ENCODE measurements at places on chromosomes 7 and 10.
A peak's percentile ranks its signal among the peaks of the same experiment; 100 is the strongest.

GRCh38 chr7:149817301-149817771, 20.8 kb upstream of the ZNF862 start:
- DNase-seq, result no peak

DNA sequence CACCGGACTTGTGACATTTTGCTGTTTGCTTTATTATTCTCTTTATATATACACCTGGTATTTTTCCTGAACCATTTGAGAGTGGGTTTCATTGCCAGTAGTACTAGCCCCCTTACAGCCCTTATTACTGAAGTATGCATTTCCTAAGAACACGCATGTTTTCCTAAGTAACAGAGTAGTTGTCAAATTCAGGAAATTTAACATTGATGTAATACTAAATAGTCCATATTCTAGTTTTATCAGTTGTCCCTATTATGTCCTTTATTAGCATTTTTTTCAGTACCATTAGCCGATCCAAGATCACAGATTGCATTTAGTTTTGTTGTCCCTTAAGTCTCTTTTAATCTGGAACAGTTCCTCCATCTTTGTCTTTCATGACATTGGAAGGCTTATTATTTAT, 8.0 kb downstream of the KMT2E start:
- DNase-seq, result no peak

DNA sequence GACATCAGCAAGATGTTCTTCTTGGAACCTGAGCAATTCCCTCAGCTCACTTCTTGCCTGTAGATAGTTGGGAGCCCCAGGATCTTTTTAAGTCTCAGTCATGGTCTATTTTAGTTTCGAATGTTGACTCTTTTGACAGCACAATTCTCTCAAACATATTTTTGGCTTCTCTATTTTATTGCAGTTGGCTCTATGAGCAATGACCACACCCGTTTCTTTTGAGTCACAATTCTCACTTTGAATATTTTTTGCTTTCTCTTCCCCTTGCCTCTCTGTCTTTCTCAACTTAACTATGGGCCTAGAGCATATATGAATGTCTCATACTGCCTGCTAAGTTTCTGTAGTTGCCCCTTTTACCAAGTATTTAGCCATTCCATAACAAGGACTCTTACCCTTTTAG, 222.8 kb downstream of the PTN start:
- peak; percentile 8 for DNase-seq

DNA sequence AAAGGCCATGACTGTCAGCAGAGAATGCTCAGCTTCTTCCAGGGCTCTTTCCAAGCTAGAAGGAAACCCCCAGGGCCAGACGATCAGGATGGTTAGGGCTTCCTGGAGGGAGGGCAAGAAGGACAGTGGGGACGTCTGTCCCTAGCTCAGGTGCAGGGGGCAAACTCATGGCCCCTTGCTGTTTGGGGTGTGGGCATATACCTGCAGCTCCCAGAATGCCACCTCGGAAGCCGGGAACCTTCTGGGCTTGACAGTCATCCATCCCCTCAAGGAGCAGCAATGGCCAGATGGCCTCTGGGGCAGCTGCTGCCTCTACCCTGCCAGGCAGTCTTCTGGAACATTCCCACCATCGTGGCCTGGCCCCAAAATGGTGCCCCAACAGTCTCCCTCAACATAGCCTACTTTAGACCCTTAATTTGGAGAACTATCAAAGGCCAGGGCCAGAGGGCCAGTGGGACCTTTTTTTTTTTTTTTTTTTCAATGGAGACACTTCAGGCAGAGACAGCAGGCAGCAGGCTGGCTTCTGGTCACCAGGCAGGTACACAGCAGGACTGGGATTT, 40.2 kb upstream of the ZMIZ1 start:
- DNase-seq, result no peak

DNA sequence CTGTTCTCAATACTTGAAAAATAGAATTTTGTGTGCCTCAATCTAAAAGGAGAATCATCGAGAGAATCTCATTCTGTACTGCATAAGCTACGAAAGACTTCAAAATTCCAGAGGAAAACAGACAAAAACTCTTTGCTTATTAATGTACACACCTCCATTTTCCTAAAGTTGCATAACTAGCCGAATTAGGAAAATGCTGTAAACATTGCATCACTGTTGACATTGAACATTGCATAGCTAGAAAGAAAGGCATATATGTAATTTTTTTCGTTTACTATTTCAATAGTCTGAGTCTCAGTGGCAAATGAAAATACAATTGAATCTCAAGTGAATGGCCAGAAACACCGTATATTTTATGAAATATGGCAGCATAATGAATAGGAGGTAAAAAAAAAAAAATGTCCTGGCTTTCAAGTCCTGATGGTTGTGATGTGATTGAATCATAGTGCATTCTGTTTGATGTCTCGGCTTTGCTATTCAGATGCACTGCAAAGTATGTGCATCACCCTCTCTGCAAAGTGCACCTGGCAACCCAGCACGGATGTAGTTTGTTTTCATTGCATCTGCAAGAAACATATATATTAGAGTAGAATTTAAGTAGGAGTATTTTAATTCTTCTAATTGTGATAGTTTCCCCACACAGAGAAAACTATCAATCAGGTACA, 196.7 kb downstream of the VTI1A start:
- DNase-seq, result no peak

DNA sequence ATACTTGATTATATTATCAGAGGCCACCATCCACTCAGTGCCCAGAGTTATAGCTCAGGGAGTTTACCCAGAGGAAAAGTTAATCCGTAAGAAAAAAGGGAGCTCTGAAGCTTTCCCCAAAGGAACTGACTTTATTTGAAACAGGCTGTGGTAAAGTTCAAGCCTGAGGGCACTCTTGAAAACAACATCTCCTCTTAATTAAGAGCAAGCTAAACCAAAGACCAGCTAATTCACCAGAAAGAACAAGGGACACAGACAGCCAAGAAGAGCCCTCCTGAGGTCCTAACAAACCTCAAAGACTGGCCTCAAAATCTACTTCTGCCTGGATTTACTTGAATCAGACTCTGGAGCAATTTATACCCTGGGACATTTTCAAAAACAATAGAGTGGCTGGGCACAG, 159.6 kb upstream of the CHST15 start:
- DNase-seq, result no peak

DNA sequence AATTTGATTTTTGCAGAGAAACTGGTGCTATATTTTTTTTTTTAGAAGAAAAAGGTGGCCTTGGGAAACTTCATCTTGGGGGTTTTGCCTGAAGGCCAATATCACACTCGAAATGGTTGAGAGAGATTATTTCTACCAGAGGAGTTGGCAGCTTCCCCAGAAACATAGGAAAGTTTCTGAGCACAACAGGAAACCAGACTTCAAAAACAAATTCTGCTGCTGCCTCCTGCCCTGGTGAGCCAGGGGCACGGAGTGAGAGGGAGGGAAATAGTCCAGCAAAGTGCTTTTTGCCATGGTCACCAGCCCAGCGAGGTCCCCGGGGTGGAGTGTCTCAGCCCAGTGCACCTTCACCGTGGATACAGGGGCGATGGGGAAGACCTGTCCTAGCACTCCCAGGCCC, 61.1 kb downstream of the FOXI2 start:
- DNase-seq, result no peak

DNA sequence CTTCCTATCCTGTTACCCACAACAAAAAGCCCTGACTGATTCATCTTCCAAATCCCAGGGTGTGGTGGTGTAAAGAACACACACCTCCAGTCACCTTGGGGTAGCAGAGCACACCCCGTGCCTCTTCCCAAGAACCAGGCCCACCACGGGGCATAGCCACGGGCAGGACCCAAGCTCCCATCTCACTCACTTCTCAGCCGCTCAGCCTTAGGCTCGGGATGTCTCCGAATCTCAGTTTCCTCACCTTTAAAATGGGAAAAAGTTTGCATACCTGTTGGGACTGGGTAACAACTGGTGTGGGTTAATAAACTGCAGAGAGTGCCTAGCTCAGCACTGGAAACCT, 139.0 kb downstream of the FGFR2 start:
- DNase-seq, result no peak

DNA sequence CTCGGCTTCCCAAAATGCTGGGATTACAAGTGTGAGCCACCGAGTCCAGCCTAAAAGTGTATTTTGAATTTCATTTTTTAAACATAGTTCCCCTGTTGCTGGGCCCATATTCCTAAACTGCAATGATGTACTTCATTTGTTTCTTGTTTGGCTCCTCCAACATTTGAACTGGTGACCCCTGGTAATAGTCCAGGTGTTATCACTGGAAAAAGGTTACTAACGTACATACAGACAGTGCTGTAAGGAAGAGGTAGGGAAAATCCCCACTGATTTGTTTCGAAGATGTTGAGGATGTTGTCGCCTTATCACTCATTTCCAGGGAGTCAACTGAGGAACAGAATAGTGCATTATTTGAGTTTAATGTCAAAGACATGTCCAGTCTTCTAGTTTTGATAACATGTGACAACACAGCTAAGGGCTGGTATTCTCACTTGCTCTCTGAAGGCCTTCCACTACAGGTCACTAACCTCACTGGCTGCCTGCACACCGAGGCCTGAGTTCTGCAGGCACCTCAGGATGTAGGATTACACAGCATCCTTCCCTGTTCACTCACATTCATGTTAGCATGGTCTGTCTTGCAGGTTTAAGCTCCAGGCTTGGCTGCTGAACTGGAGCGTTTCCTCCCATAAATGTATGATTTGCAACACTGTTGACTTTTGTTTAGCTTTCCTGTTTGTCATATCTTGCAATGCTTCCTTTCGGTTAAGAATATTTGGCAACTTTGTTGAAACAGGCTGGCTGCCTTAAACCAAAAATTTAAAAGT, 362.8 kb downstream of the INHBA start:
- DNase-seq, result no peak

- DNase-seq, result no peak
Observed at GRCh38 chr10:58994226-58995057, 182.0 kb upstream of the PHYHIPL start.

- no peak for DNase-seq
Observed at GRCh38 chr10:12766223-12766622, 235.3 kb downstream of the CCDC3 start.

DNA sequence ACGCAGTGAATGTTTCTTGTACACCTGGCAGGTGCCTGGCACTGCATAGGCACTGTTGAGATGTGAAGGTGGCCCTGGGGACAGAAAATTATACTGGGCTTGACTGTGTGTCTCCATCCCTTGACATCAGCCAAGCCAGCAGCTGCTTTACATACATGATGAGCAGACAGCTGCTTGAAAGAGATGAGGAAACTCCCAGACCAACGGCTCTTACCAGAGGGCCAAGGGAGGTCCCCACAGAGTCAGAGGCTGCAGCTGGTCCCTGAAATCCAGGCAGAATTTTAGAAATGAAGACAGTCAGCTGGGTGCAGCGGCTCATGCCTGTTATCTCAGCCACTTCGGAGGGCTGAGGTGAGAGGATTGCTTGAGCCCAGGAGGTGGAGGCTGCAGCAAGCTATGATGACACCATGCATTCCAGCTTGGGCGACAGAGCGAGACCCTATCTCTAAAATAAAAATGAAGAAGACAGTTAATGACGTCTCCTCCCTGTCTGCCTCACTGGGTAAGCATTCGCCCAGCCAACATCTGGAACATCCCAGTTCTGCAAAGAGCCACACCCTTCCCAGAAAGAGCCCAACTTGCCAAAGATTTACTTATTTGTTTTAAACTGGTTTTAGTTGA, 17.6 kb downstream of the LIMK1 start:
- DNase-seq, result peak; percentile 92

GRCh38 chr10:45180946-45181875, 134.2 kb downstream of the OR13A1 start:
- DNase-seq, result no peak

- DNase-seq, result no peak
Observed at GRCh38 chr10:75825661-75826060, 394.2 kb downstream of the LRMDA start.

GRCh38 chr7:92730808-92731207, 105.6 kb downstream of the CDK6 start:
- no peak for DNase-seq

DNA sequence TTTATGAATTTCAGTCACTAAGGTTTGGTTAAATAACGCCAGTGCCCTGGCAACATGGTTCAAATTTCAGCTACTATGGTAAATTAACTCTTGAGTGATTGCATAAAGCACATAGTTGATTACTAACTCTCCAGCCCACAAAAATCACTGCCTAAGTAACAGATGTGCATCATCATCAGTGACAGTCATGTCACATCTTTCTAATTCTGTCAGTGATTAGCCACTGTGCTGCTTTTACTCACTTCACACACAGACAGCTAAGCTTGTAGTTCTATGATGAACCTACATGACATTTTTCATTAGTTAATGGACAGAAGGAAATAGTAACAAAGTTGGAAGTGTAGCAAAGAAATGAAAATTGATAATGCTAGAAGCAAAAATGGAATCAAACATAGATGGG, 108.9 kb downstream of the DNAH11 start:
- DNase-seq, result no peak

GRCh38 chr10:4343873-4344272, 482.1 kb upstream of the AKR1E2 start:
- DNase-seq, result no peak

- no peak for DNase-seq
Observed at GRCh38 chr10:13788711-13789447, 202.1 kb downstream of the PRPF18 start.

DNA sequence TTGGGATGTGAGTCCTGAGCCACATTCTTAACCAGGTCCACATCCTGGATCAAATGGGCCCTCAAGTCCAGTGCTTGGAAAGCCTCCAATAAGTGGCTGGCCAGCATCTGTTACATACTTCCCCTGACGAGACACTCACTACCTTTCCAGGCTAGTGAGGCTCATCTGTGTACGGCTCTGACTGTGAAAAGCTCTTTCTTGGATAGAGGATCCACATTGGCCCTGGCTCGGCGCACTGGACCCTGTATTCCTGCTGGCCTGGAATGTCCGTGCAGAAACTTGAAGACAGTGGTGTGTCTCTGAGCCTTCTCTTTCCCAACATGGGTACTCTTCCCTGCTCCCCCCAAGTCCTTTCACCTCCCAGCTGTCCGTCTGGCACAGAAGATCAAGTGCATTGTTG, 35.5 kb downstream of the MYL10 start:
- DNase-seq, result peak; percentile 5

DNA sequence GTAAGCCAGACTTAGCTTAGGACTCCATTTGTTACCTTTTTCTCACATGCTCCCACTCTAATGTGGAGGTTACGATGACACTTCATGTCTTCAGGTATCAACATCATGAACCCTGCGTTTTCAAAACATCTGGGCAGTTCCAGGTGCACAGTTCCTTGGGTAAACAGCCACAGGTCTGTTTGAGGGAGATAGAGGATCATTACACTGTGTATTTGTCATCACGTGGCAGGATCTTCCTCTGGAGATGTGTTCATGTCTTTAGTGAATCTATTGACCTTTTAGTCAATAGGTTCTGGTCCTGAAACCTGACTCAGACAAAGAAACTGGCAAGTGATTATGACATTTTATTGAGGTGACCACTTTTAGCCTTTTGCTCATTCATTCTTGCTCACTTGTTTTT, 145.5 kb downstream of the ANKRD7 start:
- DNase-seq, result no peak

All from GM13977 (cell line).